ENCODE measurements at places on chromosomes 5 and 9.

GRCh38 chr9:14029806-14030374 is 284.1 kb downstream of the NFIB start:
- no peak for DNase-seq

DNA sequence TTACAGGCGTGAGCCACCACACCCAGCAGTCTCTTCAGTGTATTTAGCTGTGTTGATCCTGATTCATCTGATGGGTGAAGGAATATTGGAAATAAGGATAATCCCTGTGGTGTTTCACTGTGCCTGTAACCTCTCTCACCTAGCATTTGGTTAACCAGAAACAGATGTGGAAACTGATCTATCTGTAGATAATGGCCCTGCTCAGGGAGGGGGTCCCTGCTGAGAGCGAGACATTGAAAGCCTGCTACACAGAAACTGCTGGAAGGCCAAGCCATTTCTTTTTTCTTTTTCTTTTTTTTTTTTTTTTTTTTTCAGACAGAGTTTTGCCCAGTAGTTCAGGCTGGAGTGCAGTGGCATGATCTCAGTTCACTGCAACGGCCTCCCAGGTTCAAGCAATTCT is 28.4 kb downstream of the QRFP start:
- no peak for DNase-seq

GRCh38 chr9:35713578-35713977 is 18.4 kb downstream of the TLN1 start:
- no peak for DNase-seq

DNA sequence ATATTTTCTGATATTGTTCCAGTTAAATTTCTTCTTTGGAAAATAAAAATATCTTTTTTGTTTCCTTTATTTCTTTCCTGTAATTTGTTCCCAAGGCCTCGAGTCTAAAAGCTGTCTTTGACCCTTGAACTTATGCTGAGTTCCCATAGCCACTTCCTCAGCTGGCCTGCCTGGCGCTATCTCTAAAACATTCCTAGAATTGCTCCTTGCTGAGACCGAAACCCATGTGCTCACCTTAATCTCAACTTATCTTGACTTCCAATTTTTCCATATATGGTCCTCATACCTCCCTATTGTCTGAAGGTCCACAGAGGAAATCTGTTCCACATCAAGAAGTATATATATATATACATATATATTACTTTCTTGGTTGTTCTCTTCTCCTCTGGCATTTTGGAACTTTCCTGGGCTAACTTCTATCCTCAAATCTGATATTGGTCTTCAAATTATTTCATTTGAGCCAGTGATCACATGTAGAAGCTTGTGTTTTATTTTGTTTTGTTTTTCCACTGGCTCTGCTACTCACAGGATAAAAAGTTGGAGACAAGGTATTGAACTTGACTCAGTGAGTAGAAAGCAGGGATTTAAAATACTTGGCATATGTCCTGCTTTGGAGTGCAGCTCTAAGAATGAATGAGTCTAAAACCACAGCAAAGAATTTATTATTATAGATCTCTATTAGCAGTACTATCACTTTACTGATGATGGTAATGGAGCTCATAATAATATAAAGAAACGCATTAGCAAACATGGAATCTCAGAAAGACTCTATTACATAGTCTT is 45.2 kb downstream of the ENC1 start:
- no peak for DNase-seq

GRCh38 chr5:175745210-175745609 is 87.3 kb downstream of the HRH2 start:
- DNase-seq: no peak

DNA sequence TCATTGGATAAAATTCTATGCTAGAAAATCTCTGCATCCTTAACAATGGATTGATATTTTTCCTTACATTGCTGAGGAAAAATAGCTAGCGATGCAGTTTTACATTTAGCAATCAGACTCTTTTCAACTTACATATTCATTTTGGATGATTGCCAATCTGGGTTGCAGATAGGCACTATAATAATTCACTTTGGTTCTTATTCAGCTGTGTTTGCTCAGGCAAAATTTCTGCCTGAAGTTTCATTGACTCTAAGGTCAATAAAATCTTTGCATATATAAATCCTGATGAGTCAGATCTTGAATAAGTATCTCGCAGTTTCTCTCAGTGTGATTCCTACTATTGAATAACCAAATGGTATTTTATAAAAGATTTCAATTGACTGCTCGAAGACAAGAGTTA is 1105.8 kb downstream of the CDH18 start:
- DNase-seq: no peak

DNA sequence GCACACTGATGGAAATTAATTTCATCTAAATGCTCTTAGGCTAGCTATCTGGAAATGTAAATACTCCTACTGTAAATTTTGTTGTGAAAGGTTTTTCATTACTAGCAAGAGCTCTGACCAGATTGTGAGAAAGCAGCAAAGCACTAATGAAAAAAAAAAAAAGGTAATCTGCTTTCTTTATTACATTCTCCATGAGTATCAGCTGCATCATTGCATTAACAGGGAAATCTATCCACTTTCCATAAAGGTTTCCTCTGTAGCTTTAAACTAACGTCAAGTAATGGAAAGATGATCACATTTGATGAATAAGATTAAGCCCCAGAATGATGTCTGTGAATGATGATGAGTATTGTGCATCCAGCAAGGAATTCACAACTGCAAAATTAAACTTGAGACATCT is 790.6 kb upstream of the TYRP1 start:
- no peak for DNase-seq

DNA sequence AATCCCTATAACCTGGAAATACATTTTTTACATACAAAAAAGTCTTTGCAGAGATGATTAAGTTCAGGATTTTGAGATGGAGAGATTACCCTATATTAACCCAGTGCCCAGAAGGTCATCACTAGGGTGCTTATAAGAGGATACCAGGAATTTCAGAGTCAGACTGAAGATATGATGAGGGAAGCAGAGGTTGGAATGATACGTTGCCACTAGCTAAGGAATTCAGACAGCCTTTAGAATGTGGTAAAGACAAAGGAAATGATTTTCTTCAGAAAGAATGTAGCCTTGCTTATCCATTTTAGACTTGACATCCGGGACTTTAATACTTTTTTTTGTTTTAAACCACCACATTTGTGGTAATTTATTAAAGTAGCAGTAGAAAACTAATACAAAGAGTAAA is 2176.8 kb upstream of the C9orf72 start:
- DNase-seq: no peak

DNA sequence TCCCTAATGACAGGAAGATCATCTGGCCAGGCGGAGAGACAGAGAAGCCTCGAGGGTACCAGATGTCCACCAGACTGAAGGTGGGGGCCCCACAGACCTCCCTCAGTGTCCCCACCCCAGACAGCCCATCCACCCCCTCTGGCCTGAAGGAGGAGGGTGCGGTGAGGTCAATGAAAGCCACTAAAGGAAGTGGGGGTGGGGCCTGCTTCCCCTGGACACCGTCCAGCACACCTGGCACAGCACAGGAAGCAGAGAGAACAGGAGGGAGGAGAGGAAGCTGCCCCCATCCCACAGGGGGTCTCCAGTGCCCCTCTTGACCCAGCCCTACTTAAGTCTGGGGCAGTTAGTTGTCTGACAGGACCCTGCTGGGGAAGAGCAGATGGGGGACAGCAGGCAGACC is 11.2 kb downstream of the LRRC26 start:
- DNase-seq: no peak

- no peak for DNase-seq
Measured at GRCh38 chr5:16808021-16808420, 128.1 kb downstream of the MYO10 start.

Measured in activated naive CD4-positive, alpha-beta T cell treated with anti-CD3 and anti-CD28 coated beads for 36 hours (primary cell).